ENCODE measurements at places on chromosomes 12 and 14. TPM values are rescaled to one million over a fixed set of nuclear protein-coding genes. Genes with fewer than 3 reads are reported as not detected.

Gene OR4K17
- polyA plus RNA-seq = 0.06 TPM

DNA sequence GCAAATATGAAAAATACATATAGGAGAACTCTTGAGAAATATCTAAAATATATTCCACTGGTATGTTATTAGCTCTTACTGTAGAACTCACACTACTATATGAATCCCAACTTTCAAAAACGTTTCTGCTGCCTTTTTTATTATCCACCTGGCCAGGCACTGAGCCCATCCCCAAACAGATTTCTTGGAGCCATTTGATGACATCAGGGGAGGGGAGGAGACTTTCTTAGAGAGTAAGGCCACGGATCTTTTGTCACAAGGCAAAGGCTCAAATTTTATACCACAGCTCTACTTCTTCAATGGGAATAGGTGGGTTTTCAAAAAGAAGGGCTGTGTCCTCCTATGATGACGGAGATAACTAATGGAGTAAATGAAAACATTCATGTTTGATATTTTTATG, 83.0 kb downstream of the SLC25A21 start:
- no peak for DNase-seq

GRCh38 chr14:99612071-99612737, 8.2 kb upstream of the CCDC85C start:
- DNase-seq = no peak

DNA sequence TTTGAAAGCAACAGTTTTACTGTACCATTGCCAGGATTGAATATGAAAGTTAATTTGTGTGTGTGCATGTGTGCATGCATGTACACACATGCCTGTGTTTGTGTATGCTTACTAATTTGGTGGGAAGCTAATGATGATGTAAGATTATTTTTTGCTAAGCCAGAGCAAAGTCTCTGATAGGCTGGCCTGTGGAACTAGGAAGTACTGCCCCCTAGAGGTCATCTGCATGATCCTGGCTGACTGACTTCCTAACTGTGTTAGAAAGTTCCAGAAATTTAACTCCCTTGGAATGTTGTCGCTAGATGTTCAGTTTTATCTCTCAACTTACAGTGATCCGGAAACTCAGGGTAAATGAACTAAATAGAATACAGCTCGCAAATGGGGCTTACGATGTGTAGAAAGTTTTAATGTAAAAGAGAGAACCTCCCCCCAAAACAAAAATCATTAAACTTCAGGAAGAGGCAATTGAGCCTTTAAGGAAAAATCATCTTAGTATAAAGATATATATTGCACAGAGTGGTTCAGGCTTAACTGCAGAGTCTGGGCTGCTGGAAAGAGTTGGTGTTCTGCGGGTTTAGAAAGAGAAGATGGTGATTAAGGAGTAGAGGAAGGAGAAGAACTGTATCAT, 34.3 kb upstream of the SLC38A1 start:
- no peak for DNase-seq

DNA sequence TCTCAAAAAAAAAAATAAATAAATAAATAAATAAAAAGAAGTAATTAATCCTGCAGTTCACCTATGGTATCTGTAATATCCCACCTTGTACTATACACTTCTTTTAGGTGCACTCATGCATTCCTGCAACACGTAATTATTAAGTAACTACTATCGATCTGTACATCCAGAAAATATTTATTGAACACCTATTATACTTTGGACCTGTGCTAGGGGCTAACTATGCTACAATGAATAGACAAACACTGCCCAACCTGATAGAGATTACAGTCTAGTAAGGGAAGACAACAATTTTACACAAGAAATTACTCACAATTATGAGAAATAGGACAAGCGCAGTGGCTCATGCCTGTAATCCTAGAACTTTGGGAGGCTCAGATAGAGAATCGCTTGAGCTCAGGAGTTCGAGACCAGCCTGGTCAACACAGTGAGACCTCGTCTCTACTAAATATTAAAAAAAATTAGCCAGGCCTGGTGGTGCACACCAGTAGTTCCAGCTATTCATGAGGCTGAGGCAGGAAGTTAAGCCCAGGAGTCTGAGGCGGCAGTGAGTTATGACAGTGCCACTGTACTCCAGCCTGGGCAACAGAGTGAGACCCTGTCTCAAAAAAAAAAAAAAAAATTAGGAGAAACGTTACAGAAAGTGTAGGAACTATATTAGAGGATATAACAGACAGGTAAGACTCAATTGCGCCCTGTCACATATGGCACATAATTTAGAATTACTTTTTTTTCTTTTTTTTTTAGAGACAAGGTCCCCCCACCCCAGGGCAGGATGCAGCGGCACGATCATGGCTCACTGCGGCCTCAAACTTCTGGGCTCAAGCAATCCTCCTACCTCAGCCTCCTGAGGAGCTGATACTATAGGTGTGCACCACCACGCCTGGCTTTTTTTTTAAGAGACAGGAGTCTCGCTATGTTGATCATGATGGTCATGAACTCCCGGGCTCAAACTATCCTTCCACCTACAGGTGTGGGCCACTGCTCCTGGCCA, 1.2 kb downstream of the NRDE2 start:
- DNase-seq = no peak

DNA sequence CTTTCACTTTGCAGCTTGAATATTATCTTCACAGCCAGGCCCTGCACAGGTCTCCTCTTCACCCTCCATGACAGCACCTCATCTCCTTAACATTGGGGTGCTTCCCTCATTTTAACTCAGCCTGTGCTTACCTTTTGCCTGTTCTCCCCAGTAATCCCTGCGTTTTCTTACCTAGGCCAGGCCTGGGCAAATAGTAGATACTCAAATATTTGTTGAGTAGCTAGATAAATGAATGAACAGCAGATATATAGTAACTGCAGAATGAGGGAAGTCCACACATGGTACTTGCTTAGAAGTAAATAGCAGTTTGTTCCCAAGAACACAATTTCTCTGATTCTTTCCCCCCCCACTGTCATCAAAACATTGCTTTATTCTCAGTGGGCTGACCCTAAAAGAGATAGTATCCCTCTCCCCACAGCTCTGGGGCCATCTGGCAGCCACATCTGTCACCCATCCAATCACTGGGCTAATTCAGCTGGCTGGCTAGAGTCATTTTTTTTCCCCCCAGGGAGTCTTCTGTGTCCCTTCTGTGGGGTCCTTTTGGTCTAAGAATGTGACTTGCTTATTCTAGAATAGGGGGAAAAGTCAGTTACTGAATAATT, 43.2 kb downstream of the APPL2 start:
- peak; percentile 66 for DNase-seq

Gene INHBE
- 0.51 TPM for polyA plus RNA-seq

Gene MMP19
- 0.74 TPM for polyA plus RNA-seq

- DNase-seq = no peak
Measured at GRCh38 chr12:1201886-1202285, 210.9 kb downstream of the ERC1 start.

GRCh38 chr12:1373901-1374735, 220.3 kb downstream of the FBXL14 start:
- DNase-seq = peak; percentile 31

- no peak for DNase-seq
Measured at GRCh38 chr12:110102255-110102654, 21.9 kb upstream of the IFT81 start.

DNA sequence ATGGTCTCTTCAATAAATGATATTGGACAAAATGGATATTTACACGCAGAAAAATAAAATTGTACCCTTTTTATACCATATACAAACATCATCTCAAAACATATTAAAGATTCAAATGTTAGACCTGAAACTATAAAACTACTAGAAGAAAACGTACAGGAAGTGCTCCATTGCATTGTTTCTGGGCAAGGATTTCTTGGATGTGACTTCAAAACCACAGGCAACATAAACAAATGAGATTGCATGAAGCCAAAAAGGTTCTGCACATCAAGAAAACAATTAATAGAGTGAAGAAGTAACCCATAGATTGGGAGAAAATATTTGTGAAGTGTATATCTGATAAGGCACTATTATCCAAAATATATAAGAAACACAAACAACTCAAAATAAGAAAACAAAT, 812.4 kb downstream of the NRXN3 start:
- no peak for DNase-seq

DNA sequence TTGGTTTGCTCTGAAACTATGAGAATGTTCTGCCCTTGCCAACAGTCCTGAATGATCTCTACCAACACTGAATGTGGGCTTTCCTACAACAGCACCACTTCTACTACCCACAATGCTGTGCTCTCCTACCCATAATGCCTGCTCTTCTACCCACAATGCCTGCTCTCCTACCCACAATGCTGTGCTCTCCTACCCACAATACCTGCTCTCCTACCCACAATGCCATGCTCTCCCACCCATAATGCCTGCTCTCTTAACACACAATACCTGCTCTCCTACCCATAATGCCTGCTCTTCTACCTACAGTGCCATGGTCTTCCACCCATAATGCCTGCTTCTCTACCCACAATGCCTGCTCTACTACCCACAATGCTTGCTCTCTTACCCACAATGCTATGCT, 92.3 kb downstream of the KCNK13 start:
- DNase-seq = no peak

DNA sequence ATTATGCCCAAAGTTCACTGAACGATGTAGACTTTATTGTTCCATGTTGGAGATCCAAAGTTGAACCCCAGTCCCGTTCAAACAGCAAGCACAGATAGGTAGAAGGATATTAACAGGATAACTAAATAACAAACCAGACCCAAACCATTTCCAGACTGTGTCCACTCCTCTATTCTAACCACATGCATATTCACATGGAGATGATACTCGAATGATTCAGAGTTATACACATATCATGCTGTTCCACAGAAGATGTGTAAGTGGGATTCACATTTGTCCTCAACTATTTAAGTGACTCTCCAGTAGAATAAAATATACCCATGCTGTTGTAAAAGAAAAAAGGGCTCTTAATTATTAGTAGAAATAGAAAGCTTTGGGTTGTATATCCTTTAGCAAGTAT, 185.9 kb downstream of the ITPR2 start:
- DNase-seq = no peak
